Dermis microvascular lymphatic vessel endothelial cell (primary cell): ENCODE measurements at places on chromosomes 6 and 20.

GRCh38 chr20:55143601-55144000, 668.2 kb downstream of the DOK5 start:
- no peak for DNase-seq

DNA sequence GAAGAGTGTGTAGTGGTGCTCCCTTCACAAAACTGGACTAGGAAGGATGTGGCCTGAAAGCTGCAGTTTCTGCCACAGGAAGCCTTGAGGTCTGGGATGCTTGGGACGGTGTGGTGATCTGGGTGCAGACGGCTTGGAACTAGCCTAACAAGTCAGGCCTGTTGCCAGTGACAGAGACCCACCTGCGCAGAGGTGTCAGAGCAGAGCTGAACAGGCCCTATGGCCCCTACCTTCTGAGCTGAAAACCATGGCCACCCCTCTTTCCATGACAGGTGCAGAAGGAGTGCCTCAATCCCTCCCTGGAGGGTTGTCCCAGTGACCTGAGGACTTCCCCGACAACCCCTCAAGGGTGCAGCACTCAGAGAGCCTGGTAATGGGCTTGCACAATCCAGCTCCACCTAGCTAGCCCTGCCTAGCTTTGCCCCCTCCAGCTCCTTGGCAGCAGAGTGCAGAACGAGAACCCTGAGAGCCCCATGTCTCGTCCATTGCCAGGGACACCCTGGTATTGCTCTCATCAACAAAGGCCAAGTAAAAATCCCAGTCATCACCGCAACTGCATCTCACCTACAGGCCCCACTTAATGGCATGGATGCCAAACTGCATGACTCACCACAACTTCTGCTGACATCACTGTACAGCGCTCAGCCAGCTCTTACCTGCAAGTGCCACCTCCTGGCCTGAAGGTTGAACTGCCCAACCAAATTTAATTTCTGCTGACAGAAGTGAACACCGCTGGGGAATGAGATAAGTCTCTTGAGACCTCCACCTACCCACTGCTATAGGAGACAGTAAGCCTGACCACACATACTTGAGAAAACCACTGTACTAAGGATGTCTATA, 563.1 kb downstream of the TFAP2A start:
- no peak for DNase-seq

DNA sequence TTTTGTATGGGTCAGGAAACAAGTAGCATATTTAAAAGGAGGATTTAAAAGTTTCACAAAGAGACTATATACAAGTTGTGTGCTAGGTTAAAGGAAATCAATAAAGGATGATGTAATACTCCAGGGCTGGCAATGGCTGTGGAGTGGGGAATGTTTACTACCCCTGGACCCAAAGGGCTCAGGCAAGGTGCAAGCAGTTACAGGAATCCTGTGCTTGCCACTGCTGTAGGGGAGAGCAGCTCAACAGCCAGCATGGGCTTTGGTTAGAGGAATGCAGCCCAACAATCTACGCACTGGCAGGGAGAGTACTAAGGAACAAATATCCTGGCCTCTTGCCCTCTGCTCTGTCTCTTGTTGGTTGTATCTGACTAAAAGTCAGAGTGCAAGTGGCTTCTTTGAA, 1642.2 kb downstream of the KHDRBS2 start:
- no peak for DNase-seq

- no peak for DNase-seq
These were observed 2.2 kb upstream of the RWDD1 start for GRCh38 chr6:116568821-116569755.

- no peak for DNase-seq
These were observed 5.8 kb upstream of the CDC5L start for GRCh38 chr6:44381739-44382138.

- no peak for DNase-seq
These were observed 14.1 kb upstream of the JAG1 start for GRCh38 chr20:10687895-10688294.

DNA sequence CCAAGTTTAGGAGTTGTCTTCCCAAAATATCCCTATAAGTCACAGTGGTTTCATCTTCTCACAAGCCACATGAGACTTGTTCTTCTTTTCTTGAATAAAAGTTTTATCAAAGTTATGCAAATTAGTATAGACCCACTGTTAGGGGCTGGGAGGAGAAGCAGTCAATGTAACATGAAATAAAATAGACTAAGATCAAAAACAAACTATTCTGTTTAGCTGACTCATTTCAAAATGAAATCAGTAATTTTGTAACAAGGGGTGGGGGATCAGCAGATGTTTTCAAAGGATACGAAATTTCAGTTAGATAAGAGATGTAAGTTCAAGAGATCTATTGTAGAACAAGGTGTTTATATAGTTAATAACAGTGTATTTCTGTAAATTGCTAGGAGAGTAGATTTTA, 339.6 kb upstream of the PRDM1 start:
- DNase-seq: no peak

DNA sequence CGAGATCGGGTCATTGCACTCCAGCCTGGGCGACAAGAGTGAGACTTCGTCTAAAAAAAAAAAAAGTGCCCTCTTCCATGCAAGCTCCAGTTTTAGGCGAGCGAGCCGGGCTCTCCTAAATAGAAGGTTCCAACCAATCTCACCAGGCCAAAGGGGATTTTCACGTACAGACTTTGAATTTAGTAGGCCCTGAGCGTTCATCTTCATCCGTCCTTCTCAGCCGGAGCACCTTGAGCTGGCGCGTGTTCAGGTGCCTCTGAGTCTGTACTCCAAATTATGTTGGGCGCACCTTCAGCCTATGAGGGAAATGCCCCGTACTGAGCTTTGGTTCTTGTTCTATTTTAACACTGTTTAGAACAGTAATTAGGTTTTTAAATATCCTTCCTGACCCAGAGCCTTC, 817 bp upstream of the TAP2 start:
- DNase-seq: no peak

- peak; percentile 84 for DNase-seq
These were observed 155.1 kb upstream of the MLIP start for GRCh38 chr6:53956068-53956711.

- no peak for DNase-seq
These were observed 46.9 kb downstream of the GINS1 start for GRCh38 chr20:25454153-25454900.

DNA sequence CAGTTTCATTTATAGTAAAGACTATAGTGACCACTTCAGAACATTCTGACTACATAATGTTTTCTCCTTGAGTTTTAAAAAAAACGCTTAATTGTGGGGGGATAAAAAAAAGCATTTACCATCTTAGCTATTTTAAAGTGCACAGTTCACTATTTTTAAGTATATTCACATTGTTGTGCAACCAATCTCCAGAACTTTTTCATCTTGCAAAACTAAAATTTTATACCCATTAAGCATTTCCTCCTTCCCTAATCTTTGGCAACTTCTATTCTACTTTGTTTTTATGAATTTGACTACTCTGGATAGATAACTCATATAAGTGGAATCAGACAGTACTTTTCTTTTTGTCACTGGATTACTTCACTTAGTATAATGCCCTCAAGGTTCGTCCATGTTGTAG, 62.3 kb downstream of the FKBP5 start:
- no peak for DNase-seq

GRCh38 chr20:48455651-48456365, 372.0 kb downstream of the PREX1 start:
- no peak for DNase-seq

- peak; percentile 73 for DNase-seq
These were observed 27.0 kb downstream of the EDEM2 start for GRCh38 chr20:35120012-35120701.

DNA sequence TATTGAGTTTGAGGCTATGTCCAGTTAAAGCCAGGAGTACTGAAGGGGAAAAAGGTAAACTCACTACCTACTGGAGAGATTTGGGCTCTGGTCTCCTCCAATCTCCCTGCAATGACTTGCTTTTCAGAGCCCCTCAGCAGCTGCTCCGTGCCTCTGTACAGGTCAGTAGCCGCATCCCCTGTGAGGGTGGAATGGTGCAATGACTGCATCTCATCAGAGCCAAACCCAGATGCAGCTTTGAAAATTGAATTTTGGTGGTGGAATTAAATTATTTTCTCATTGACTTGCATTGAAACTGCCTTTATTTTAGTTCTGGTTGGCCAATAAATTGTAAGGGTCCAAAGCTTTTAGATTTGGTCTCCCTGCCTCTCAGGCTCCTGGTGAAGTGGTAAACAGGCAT, 166.7 kb downstream of the DLL1 start:
- DNase-seq: no peak

DNA sequence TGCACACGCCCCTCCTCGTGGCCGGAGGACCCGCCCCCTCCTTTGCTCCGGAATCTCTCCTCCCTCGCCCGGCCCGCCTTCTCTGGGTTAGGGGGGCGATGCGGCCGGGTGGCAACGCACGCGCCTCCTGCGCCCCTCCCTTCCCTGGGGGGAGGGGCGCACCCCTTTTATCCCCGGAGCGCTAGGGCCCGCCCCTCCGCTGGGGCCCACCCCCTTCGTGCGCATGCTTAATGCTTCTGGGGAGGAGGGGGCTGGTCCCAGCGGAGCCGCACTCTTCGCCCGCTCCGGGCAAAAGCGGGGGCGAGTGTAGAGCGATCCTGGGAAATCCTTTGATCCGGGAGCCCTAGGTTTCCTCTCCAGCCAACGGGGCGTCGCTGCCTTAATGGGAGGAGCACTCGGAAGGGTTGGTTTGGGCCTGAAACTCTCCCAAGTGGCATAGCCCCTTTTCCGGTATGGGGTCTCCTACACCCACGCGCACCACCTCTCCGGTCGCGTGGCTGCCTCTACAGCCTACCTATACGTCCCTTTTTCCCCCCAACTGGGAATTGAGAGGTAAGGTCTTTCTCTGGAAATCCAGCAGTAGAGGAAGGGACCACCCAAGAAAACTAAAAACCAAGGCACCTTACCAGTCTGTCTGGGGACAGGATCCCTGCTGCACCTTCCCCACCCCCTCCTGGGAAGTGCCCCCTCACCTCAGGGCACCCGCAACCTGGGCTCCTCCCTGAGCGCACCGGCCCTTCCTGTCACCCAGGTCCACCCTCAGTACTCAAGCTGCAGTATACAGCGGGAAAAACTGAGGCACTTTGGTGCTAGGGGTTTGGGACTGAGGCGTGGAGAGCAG, 2.1 kb downstream of the SOX12 start:
- DNase-seq: peak; percentile 65

GRCh38 chr6:23319582-23319981, 750.2 kb downstream of the HDGFL1 start:
- no peak for DNase-seq

DNA sequence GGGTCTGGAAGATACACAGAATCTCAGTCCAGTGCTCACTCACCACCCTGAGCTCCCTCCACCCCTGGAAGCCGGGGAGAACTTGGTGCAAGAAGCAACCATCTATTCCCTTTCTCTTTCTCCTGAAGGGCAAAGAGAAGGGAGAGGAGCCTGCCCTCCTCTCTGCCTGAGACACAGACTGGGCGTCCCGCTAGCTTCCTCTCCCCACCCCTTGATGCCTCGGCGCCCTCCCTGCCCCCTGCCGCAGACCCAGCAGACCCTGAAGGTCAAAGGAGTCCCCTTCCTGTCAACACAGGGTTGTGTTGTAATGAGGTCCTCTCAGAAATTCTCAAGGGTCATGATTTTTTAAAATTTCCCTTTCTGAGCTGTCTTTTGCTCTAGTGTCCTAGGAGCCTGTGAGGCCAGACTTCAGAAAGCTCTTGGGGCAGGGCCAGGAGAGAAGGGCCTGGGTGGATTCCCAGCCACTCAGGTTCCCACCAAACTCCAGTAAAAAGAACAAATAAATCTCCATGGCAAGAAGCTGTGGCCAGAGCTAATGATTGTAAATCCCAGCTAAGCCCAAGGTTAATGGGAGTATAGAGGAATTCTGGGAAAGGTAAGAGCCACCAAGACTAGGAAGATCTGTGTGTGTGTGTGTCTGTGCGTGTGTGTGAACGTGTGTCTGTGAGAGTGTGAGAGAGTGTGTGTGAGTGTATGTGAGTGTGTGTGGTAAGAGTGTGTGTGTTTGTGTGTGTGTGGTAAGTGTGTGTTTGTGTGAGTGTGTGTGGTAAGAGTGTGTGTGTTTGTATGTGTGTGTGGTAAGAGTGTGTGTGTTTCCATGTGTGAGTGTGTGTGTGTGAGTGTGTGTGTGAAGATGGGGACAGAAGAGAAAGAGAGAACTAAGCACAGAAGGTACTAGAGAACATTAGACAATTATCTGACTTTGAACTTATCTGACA, 1.1 kb upstream of the JPH2 start:
- DNase-seq: no peak

GRCh38 chr6:116074732-116075390, 14.2 kb upstream of the FRK start:
- no peak for DNase-seq

- no peak for DNase-seq
These were observed 11.5 kb downstream of the SPAG4 start for GRCh38 chr20:35627121-35627520.

DNA sequence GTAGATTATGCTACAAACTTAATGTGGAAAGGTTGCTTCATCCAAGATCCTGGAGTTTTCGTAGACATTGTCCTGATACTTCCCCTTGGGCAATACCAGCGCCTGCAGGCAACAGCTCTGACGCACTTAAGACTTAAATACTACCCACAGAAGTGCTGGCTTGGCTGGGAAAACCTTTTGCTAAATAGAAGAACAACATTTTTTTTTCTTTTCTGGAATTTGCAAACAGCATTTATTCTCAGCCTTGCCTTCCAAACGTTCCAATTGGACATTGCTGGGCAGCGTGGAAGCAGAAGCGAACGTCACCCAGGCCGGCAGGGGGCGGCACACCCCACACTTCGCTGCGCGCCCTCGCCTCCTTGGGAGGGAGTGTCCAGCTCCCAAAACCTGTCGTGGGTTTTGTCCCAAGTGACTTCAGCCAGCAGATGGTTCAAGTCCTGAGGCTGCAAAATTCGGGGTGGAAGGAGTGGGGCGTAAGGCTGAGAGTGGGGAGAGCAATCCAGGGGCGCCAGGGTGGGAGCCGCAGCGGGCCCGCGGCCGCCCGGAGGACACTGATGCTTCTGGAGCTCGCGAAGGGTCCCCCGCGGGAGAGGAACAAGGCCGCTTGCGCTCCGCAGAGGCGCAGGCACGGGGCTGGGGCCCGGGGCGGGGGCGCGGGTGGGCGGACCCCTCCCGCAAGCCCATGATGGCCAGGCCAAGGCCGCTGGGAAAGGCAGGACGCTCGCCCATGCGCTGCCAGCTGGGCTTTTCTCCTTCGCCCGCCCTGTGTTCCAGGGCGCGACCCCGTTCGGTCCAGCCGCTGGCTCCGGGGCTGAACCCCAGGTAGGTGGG, 60.8 kb upstream of the MAP3K4 start:
- no peak for DNase-seq

- no peak for DNase-seq
These were observed at the start of gene RIN2 for GRCh38 chr20:19758133-19758500. Gene RIN2 (plus strand): TSS chr20:19758258. CDS start chr20:19889602, 131,344 bp downstream.

GRCh38 chr20:25300496-25301170, 52.7 kb downstream of the PYGB start:
- DNase-seq: no peak

DNA sequence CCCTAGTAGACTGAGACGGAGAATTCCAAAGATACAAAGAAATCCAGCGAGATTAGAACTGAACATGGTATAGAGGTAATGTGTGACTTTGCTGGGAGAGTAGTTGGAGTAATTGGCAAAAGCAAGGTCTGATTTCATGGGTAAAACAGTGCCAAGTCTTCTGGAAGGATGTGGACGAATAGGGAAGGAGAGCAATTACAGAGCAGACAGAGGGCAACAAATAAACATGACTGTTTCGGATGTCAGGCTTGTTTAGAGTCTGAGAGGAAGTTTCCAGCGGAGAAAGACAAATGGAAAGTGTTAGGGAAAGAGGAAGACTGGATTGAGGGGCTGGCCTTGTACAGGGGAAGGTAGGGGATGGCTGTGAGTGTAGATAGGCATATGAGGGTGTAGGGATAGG, 282.2 kb upstream of the PRND start:
- DNase-seq: no peak

GRCh38 chr20:52972965-52973819, 1.0 kb downstream of the TSHZ2 start:
- no peak for DNase-seq
